ENCODE measurements at places on chromosomes 1 and 21. TPM values are rescaled to one million over a fixed set of nuclear protein-coding genes. Genes with fewer than 3 reads are reported as not detected.

Gene ITLN1
- 0.47 TPM for total RNA-seq

Gene CAMK1G
- 7.3 TPM for total RNA-seq

Gene CLIC6
- 0.31 TPM for total RNA-seq

Gene CSTB
- 7.5 TPM for total RNA-seq

Gene NT5C1A
- total RNA-seq = 0.94 TPM

Gene RHBG
- total RNA-seq = not detected

Gene PGLYRP4
- total RNA-seq = not detected

Gene TFF2
- not detected for total RNA-seq

Gene CD48
- total RNA-seq = 1.1 TPM

Gene RPTN
- not detected for total RNA-seq

Gene PPFIA4
- 11.1 TPM for total RNA-seq

Gene OR10K2
- total RNA-seq = not detected

Gene SLAMF9
- total RNA-seq = not detected

Gene CR2
- total RNA-seq = not detected

Gene CFAP45
- total RNA-seq = 0.47 TPM

Gene NR0B2
- total RNA-seq = not detected

Gene PCAT6
- not detected for total RNA-seq

Gene CA14
- 1.7 TPM for total RNA-seq

Gene ATAD3C
- total RNA-seq = 0.62 TPM

Gene MIGA1
- 28.5 TPM for total RNA-seq

Gene HSD11B1
- not detected for total RNA-seq

Gene WDR64
- total RNA-seq = not detected

Gene CELA2A
- total RNA-seq = not detected

Gene OR2T29
- total RNA-seq = not detected

Gene LCE1A
- total RNA-seq = not detected

Gene SPRR3
- 1.6 TPM for total RNA-seq

Gene RNU1-4
- total RNA-seq = under 0.01 TPM

Gene MCOLN3
- total RNA-seq = not detected

Gene TEX35
- not detected for total RNA-seq

Measured in occipital lobe (tissue), 3 donors.